ENCODE measurements at places on chromosomes 5 and 9.
A peak's percentile ranks its signal among the peaks of the same experiment; 100 is the strongest.

DNA sequence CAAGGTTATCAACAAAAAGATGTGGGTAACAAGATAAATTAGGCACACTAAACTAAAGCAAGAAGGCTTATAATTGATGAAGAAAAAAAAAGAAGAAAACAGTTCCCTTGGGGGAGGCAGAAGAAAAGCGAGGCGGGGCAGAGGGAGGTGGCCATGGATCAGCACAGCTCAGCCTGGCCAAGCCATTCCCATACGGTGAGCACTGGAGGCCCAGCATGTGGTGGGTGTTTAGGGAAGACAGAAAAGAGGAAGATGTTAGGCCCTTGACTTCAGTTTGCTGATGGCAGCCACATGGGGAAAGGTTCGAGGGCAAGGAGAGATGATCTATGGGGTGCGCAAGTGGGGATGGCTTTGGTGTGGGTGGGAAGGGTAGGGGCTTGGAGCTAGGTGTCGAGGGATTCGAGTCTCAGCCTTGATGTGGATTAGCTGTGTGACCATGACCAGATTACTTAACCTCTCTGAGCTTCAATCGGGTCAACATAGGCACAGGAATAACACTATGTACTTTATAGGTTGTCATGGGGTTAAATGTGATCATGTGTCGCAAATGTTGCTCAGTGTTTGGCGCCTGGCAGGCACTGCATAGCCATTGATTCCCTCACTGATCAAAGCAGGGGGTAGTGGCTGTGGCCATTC lies 10.3 kb upstream of the STC2 start:
- no peak for DNase-seq

GRCh38 chr5:139394123-139394653 lies 716 bp downstream of the PROB1 start:
- peak; percentile 66 for DNase-seq

DNA sequence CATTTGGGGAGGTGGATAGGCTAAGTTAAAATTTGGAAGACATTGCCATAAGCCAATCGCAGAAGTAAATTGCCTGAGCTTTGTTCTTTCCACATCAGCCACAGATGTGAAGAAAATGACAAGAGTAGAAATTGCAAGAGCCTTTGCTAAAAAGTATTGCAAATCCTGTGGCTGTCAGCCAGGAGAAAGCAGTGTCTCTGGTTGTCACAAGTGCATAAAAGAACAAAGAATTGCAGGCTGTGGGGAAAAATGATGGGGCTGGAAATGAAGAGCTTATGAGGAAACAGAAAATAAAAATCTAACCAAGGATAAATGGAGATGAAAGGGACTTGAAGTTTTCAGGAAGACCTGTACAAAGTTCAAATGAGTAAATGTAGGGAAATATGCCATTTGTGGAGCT lies 344.8 kb downstream of the CSNK1G3 start:
- no peak for DNase-seq

- no peak for DNase-seq
Measured at GRCh38 chr5:94045839-94046782, 304.7 kb upstream of the POU5F2 start.

- DNase-seq = no peak
Measured at GRCh38 chr5:123452401-123452800, 29.2 kb upstream of the CEP120 start.

GRCh38 chr9:124261736-124262648 lies 4.2 kb downstream of the NEK6 start:
- DNase-seq = no peak

DNA sequence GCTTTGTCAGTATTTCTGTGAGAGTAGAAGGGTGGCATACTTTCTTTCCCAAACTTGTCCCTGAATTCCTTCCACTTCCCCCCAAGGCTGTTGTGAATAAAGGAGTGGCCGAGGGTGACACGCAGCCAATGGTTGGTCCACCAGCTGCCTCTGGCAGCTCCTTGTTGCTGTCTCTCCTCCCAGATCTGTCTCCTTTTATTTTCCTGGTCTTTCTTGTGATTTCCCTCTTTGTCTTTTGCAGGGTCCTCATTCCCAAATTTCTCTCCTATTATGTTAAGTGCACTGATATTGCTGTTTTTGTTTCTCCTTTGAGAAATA lies 137.5 kb upstream of the HMHB1 start:
- DNase-seq = no peak

DNA sequence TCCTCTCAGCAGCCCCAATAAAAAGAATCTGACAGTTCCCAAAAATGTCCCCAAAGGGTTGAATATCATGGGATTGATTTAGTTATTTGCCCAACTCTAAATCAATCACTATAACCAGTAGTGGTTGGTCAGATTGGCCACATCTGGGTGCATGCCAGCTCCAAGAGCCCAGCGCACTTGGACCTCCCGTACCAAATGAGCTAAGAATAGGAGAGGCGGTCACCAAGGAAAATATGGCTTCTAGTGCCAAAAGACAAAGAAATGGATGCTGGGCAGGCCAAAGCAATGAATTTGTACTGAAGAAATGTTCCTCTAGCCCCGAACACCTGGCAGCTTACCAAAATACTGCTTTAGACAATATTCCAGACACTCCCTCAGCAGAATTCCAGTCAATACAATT lies 80.3 kb downstream of the RCL1 start:
- no peak for DNase-seq

DNA sequence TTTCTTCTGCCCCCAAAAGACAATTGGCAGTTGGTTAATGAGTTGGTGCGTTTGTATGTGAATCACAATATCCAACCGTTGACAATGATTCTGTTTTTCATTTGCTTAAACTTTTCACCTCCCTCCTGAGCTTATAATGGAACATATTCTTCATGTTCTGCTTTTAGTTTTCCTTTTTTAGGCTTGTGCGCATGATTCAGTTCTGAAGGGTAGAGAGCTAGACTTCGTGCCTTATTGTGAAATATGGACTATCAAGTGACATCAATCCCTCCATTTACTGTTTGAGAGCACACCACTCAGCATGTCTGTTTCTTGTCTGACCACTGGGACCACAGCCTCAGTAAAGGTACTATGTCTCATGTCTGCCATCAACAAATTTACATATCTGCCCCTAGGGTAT lies 30.5 kb upstream of the LPAR1 start:
- DNase-seq = no peak

- no peak for DNase-seq
Measured at GRCh38 chr5:122429545-122430318, 117.7 kb downstream of the SNCAIP start.

DNA sequence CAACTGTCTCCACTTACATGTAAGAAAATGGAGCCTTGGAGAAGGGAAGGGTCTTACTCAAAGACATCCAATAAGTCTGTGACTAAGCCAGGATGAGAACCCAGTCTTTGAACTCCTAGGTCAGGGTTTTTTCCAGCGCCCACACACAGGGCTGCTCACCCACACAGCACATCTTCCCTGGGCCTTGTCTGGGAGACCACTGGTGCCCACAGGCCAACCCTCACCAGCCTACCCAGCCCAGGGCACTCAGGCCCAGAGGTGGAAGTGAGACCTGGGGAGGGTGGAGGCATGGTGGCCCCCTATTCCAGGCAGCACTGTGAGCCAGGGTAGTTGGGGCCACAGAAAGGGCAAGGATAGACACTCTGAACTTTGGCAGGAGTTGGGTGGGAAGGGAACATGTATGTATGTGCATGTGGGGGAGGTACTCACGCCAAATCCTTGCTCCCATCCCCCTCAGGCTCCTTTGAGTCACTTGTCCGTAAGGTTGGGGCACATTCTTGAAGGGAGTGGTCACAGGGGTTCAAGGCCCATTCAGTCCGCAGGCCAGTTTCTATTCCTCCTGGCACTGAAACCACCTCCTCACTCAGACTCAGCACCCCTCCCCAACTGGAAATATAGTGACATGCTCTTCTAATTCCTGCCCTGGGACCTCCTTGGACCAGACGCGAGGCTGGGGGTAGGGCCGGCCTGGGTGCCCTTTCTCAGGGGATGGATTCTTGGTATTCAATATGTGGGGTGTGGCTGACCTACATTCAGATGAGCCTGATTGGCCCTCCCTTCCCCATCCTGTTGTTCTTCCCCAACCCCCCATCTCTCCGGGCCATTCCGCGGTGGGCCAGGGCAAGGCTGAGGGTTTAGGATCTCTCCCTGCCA lies 2.9 kb upstream of the SLC4A9 start:
- DNase-seq = no peak

DNA sequence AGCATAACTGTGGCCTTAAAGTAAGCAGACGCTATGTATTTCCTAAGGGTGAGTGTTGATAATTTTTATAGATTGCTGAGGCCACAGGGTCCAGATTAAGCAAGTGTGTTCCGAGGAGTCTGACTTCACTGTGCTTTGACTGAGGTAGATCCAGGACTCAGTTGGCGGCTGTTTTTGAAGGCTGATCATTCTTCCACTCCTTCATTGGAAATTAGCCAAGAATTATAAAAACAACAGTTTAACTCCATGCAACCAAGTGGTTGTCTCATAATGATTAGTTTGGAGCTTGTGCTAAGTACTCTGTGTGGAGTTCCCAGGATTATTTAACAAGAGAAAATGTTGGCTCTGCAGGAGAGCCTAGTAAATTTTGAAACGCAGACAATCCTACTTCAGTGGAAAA lies 19.1 kb downstream of the IQGAP2 start:
- no peak for DNase-seq

GRCh38 chr5:1538741-1539392 lies 15.1 kb upstream of the LPCAT1 start:
- DNase-seq = no peak

DNA sequence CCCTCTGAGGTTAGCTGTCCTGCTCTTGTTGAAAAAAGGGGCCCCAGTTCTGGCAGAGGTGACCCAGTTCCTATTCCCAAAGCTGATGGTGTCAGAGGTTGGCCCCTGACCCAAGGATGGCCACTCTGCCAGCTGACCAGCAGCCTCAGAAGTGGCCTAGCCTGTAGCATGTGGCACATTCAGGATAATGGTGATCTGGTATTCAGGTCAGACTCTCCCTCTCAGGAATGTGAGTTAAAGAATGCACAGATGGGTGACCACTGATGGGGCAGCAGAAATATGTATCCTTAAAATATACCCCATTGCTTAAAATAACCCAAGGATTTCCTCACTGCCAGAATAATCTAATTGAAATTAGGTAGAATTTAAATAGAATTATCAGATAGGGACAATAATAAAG lies 369.2 kb downstream of the SEMA5A start:
- no peak for DNase-seq

DNA sequence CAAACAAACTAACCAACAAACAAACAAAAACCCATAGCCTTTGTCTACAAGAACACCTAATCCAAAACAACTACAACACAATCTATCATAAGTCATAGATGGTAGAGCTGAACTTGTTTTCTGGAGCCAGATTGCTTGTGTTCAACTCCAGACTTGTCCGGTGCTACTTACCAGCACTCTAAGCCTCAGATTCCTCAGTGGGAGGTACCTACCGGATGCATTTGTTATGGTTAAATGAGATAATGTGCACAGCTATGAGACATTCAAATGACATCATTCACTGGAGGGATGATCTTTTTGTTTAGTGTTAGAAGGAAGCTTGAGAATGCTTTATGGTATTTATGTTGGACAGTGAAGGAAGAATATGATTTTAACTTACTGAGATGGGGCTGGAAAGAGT lies 592.9 kb upstream of the C9orf72 start:
- no peak for DNase-seq

GRCh38 chr9:137705443-137705863 lies 86.6 kb downstream of the EHMT1 start:
- DNase-seq = peak; percentile 83

DNA sequence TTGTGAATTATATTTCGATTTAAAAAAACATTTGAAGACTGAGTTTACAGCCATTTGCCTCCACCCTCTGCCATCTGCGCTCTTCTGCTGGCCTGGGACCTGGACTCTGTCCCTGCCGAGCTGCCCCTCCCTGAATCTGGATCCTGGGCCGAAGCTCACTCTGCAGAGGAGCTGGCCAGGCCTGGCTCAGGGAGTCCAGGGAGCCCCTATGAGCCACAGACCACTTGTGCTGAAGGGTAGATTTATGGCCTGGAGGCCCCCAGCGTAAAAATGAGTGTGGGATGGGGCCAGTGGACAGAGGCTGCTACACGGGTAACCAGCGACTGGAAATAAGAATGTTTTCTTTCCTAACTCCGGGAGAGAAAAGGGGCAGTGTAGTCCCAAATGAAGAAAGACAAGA lies 129.8 kb downstream of the FGF18 start:
- DNase-seq = peak; percentile 61

DNA sequence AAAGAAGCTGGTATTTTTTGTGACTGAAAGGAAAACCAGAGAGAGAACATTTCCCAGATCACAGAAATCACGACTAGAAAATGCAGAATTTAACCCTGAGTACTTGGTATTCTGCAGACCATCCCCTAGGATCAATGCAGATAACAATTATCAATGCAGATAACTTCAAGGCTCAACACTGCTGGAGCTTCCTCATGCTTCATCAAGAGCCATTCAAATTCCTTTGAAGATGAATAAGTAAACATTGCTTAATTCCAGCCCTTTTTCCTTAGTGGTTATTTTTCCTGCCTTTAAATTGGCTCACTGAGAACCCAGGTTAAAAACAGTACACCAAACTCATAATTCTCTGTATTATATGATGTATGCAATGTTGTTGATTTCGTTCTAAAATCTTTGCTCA lies 370.1 kb upstream of the TLE4 start:
- no peak for DNase-seq

- peak; percentile 81 for DNase-seq
Measured at GRCh38 chr5:73796164-73797131, 170.5 kb downstream of the ARHGEF28 start.

DNA sequence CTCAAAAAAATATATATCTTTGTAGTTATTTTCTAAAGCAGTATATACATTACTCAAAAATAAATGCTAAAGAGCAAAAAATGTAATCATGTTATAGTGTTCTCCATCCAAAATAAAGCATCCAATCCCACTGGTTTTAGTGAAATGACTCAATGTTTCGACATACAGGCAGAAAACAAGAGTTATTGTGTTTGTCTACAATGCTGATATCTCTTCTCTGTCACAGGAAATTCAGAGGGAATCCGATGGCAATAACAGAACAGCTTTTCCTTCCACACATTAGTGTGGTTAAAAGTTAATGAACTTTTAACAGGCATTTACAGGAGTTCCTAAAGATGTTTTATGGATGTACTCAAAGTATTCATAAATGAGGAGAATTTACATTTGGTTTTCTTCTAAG lies 12.0 kb downstream of the TTC33 start:
- no peak for DNase-seq

DNA sequence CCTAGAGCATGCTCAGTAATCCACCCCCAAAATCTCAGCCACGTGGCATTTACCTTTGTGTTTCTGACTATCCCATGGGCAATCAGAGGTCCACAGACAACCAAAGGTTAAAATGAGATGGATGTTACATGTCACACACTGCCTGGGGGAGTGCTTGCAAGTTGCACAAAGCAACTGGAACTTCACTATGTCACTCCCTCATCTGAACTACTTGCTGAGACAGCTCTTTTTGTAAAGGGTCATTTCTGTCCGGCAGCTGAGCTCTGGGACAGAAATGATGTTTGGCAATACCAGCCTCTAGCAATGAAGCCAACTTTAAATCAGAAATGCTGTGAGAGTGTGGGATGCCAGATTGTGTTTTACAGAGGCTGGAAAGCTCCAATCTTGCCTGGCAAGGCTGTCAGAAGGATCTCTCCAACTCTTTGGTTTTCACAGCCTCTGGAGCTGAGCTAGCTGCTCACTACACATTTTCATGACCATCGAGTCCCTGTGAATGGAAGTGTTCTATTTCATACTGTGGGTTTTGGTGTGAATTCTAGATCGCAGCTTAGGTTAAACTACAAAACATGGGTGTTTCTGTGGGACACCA lies 66.3 kb upstream of the TMEM215 start:
- DNase-seq = no peak

GRCh38 chr5:123545506-123545905 lies 33.5 kb downstream of the CSNK1G3 start:
- DNase-seq = peak; percentile 31

All from kidney (tissue), 22 donors.